ENCODE measurements at places on chromosomes 2 and 18. TPM values are rescaled to one million over a fixed set of nuclear protein-coding genes. Genes with fewer than 3 reads are reported as not detected.

GRCh38 chr2:119333360-119333759 is 33.3 kb downstream of the C2orf76 start:
- DNase-seq: no peak

DNA sequence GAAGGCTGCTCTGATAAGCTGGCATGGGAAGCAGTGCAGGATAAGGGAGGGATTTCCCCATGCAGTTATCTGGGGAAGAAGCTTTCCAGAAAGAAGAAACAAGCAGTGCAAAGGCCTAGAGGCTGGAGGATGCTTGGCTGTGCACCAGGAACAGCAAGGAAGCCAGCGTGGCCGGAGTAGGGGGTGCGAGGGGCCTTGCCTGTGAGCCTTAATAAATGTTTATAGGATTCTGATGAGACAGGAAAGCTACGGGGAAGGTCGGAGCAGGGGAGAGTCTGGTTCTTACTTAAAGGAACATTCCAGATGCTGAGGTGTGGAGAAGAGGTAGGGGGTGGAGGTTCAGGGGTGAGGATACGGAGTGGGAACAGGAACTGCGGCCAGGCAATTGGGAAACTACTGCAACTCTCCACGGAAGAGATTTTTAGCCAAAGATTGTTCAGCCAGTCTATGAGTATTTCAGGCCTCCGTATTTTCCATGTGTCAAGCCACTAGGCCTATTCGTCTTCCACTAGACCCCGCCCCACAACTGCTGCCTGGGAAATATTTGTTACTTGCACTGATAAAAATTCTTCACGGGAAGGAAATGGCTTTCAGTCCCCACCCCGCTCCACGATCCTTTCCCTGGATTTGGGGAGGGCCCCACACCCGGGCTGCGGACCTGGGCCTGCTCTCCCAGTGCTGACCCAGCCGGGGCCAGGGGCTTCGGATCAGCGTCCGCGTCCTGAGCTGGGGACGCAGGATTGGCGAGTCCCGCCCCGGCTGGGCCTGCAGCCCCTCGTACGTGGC is 516 bp downstream of the EIF2AK2 start:
- DNase-seq: peak; percentile 58

DNA sequence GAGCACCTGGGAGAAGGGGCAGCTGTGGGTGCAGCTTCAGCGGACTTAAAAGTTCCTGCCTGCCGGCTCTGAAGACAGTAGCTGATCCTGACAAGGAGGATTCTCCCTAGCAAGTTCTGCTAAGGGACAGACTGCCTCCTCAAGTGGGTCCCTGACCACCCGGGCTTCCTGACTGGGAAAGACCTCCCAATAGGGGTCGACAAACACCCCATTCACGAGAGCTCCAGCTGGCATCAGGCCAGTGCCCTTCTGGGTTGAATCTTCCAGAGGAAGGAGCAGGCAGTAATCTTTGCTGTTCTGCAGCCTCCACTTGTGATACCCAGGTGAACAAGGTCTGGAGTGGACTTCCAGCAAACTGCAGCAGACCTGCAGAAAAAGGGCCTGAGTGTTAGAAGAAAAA is 632.9 kb downstream of the CCDC85A start:
- no peak for DNase-seq

MCEE gene
- polyA plus RNA-seq: 22.5 TPM

CFAP65 gene
- polyA plus RNA-seq: 0.26 TPM

ATP6V1C2 gene
- 5.5 TPM for polyA plus RNA-seq

- no peak for DNase-seq
Measured at GRCh38 chr2:217667512-217667911, 335.3 kb downstream of the TNS1 start.

- no peak for DNase-seq
Measured at GRCh38 chr18:41022484-41022883, 932.5 kb upstream of the PIK3C3 start.

GRCh38 chr2:43980902-43981301 is 14.9 kb downstream of the LRPPRC start:
- DNase-seq: no peak

DNA sequence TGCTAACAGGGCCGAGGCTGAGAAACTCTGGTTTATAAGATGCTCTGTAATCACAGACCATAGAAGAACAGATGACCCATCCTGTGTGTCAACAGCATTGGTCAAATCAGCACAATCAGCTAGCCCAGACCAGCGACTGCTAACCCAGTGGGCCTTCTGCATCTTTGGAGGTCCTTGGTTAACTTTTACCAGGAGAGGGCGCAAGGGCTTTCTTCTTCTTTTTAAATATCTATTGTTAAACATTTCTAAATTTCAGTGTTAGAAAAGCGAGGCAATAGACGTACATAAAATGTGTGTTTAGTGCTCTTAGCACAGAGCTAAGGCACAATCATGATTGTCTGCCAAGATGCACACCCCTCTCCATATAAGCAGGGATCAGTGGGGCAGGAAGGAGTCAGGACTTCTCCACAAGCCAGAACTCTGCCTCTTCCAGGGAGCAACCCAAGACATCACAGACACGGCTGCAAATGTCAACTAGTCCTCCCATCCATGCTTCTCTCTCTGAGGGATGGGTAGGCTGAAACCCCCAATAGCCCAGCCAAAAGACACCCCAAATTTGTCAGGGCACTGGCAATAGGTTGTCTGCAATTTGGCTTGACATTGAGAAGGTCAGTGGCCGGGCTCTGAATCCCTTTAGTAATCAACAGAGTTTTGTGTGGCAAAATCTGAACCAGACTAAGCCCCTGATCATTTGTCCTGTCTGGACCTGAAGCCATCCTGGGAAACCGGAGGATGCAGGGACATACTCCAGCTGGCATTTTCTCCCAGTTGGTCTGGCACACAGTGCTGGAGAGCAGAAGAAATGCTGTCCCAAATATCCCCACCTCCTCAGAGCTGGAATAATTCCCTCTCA is 188.2 kb downstream of the BCL2 start:
- DNase-seq: no peak

ZNF385B gene
- 14.4 TPM for polyA plus RNA-seq

- DNase-seq: no peak
Measured at GRCh38 chr2:10256031-10256514, 46.6 kb upstream of the HPCAL1 start.

CHMP1B gene
- 54.8 TPM for polyA plus RNA-seq
